ENCODE measurements at places on chromosomes 4 and X. TPM values are rescaled to one million over a fixed set of nuclear protein-coding genes. Genes with fewer than 3 reads are reported as not detected.

The KIF4A gene
- 23.0 TPM for polyA plus RNA-seq

The ADGRL3 gene
- 0.03 TPM for polyA plus RNA-seq

The UGT8 gene
- polyA plus RNA-seq: 0.03 TPM

The BLOC1S4 gene
- polyA plus RNA-seq: 12.3 TPM

The MAGEA3 gene
- not detected for polyA plus RNA-seq

The PLAC8 gene
- 0.79 TPM for polyA plus RNA-seq

Data from fibroblast of lung (primary cell).